ENCODE measurements at places on chromosomes 3 and 15.

- DNase-seq = no peak
These were observed 37.5 kb upstream of the CCR4 start for GRCh38 chr3:32913790-32914446.

DNA sequence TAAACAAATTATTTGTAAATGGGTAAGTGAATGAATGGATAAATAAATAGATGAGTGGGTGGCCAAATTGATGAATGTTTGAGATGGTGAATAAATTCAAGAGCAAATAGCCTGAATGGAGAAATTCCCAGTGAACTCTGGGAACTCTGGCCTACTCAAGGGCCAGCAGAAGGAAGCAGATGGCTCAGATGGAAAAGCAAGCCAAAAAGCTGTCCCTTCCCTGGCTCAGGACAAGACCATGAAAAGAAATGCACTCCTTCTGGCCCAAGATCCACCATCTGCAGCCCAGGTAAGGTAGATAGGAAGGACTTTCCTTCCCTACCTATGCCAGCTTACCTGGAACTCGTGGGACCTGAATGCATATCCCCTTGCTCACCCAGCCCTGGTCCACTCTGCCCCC is 37.6 kb upstream of the CLDN18 start:
- no peak for DNase-seq

DNA sequence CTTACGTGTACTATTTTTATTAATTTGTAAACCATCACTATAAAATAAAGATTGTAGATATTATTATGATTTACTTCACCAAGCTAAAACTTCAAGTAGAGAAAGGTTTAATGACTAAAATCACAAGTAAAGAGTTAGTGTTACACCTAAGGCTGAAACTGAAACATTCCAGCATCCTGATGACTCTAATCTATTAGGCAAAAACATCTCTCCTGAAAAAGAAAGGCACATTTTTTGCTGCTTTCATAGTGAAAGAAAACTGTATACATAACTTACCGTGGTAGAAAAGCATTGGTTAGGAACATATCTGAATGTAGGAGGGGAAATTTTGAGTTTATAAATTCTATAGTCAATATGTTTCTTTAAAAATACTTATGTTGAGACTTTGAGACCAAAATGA is 35.4 kb downstream of the CCDC191 start:
- no peak for DNase-seq

DNA sequence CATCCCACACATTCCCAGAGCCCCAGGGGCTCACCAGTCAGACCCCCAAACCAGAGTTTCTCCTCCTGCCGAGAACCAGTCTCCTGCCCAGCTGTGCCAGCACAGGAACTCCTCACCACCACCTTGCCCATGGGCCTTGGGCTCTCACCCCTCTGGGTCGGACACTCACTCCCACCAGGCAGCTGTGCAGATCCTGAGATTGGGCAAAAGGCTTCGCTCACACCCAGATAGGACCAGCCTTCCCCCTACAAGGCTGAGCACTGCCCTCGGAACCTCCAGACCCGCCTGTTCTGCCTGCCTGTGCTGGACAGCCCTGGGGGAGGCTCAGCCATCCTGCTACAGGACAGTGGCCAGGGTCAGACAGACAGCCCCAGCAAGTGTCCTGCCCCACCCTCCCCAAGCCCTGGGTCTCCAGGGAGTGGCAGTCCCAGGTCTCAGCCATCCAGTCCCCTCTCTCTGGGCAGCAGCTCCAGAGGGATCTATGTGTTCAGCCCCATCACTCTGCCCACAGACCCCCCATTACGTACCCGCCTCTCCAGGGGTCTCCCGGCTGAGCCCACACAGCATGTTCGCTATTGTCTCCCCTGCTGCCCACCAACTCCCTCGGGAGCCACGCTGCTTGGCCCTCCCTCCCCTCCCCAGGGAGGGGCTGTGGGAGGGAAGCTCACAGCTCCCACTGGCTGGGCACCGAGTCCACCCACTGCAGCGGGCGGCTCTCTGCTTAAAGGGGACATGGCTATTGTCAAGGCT is at the start of gene GRIP2:
TSS of gene GRIP2 (minus strand) at position 601 of the 750 bp plus-strand sequence. CDS start at position 567, 34 bp downstream.
- DNase-seq = no peak

GRCh38 chr3:3089017-3089416 is 21.2 kb downstream of the IL5RA start:
- DNase-seq = no peak

Measured in endothelial cell of umbilical vein (primary cell).